ENCODE measurements at places on chromosomes 1 and 21.

GRCh38 chr1:225201447-225201846 lies 226.4 kb downstream of the LBR start:
- DNase-seq: no peak

GRCh38 chr1:116690849-116691406 lies 23.4 kb upstream of the IGSF3 start:
- no peak for DNase-seq

DNA sequence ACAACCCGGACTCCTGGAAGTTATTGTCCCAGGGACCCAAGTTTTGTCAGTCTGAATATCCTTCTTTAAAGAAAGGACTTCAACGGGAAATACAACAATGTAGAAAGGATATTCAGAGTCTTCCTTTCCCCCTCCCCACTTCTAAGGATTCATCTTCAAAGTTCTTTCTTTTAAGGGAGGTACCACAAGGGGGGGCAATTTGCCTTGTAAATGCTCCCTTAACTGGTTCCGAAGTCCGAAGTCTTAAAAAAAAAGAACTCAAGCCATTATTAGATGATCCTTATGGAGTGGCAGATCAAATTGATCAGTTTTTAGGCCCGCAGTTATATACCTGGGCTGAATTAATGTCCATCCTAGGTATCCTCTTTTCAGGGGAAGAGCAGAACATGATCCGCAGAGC lies 47.0 kb downstream of the SERINC2 start:
- DNase-seq: no peak

DNA sequence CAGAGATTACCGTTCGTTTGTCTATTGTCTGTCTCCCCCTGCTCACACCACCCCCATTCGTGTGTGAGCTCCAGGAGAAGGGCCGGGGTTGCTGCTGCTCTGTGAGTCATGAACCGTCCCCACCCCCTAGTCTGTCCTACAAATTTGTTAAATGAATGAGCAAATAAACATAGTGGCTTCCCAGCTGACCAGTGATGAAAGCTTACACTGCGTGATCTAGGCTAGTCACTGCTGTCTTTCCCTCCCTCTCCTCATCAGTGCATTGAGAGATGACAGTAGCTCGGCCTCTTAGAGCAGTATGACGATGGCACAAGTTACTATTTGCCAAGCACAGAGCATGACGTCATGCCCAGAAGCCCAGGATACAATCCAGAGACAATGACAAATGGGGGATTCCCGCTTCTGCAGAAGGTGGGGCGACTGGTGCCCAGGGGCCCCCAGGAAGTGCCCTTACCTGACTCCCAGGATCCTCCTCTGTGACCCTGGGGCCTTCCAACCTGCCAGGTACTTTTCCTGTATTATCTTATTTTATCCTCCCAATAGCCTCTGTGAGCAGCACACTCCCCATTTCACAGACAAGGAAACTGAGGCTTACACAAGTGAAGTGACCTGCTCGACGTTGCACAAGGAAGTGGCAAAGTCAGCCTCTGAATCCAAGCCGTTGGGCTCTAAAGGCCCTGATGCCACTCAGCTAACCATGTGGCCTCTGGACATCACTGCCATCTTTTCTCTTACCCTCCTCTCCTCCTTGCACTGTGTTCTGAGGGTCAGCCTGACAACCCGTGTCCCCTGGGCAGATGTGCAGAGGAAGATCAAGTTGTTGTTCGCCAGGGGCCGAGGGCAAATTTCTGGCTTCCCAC lies 8.6 kb upstream of the EPHA2 start:
- DNase-seq: peak; percentile 77

DNA sequence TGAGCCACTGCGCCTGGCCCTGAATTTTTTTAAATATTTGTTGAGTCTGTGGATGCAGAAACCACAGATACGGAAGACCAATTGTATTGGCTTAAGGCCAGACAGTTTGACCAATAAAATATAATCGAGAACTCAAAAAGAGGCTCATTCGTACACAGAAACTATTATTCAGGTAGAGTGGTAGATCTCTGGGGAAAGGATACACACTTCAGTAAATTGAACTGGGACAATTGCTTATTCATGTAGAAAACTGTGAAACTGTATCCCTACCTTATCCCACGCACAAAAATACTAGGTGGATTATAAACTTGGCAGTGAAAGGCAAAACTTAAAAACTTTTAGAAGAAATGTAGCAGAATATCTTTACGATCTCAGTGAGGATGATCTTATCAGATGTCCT lies 25.0 kb upstream of the SHE start:
- no peak for DNase-seq

- no peak for DNase-seq
These were observed 66.3 kb upstream of the PPP2R5A start for GRCh38 chr1:212218911-212219310.

GRCh38 chr1:244287726-244288125 lies 164.0 kb downstream of the ADSS2 start:
- no peak for DNase-seq

DNA sequence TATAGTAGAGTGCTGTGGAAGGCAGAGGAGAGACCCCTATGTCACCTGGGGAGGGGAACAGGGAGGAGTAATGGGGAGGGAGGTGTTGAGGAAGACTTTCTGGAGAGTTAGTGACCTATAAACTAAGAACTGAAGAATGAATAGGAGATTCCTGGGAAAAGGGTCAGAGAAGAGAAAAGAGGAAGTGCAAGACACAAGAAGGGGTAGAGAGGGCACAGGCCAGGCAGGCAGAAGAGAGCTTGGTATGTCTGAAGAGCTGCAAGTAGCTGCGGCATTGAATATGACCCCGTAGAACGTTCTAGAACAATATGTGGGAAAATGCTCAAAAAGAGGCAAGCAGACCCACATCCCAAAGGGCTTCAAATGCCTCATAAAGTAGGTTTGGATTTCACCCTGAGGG lies 361.2 kb downstream of the PRDM2 start:
- no peak for DNase-seq

DNA sequence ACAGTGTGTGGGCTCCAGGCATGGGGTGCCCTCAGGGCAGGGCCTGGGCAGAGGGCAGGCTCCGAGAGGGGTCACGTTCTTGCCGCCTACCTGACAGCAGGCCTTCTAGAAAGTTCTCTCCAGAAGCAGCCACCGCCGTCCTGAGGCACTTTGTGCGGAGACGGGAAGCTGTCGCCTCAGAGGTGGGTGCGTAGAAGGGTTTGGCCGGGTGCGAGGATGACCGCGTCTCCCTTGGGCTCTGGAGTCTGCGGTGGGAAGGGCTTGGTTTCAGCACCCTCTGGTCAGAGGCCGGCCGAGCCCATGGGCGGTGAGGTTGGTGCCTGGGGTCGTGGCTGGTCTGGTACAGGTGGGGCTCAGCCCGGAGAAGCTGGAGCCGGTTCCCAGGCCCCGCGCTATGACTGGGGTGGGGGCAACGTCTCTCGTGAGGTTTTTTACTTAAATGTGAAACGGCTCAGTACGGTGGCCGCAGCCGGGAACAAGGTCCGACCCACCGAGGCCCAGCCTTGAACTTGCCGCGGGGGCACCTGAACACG lies 10.1 kb upstream of the TTLL10 start:
- no peak for DNase-seq

GRCh38 chr1:224767031-224767430 lies 150.9 kb downstream of the CNIH3 start:
- no peak for DNase-seq

- DNase-seq: peak; percentile 71
These were observed 504.2 kb downstream of the SMYD3 start for GRCh38 chr1:246002725-246003441.

DNA sequence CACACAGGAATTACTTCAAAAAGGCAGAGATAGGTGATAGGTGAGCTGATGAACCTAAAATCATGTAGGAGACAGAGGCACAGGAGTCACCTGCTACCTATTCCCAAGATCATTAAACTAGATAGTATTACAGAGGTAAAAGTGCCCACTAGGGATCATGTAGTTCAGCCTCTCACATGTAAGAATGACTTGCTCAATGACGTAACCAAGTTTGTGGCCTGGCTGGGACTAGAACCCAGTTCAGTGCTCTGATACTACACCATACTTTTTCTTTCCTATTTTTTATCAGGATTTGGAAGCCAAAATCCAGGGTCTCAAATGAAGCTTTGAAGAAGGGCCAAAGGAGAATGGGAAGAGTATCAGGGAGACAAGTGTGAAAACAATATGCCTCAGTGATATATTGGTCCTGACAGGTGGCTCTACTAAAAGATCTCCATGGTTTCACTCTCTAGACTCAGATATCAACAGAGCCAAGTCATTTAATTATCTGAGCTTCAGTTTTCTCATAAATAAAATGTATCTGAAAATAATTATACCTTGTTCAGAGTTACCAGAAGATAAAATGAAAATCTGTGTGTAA lies 87.3 kb upstream of the SLFNL1 start:
- DNase-seq: no peak

GRCh38 chr1:78035121-78035520 lies 10.6 kb upstream of the GIPC2 start:
- no peak for DNase-seq

GRCh38 chr21:37509802-37510393 lies 143.3 kb downstream of the DYRK1A start:
- no peak for DNase-seq

DNA sequence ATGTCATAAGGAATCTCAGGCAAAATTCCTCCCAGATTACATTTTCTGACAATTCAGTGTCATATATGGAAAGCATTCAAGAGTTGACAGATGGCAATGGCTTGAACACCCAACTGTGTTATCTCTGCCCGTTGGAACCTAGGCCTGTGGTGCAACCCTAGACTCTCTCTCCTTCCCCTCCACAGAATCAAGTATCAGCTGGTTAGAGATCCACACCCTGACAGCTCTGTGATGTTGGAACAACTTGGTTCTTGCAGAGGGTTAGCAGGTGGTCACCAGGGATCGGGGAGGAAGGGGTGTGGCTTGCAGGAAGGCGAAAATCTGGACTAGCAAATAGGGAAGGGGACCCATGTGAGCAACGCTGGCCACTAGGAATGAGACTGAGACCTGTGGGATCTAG lies 26.3 kb downstream of the PCSK9 start:
- DNase-seq: no peak
